GOT3 (cell line): ENCODE measurements at places on chromosomes 1 and 21.
A peak's percentile ranks its signal among the peaks of the same experiment; 100 is the strongest.

DNA sequence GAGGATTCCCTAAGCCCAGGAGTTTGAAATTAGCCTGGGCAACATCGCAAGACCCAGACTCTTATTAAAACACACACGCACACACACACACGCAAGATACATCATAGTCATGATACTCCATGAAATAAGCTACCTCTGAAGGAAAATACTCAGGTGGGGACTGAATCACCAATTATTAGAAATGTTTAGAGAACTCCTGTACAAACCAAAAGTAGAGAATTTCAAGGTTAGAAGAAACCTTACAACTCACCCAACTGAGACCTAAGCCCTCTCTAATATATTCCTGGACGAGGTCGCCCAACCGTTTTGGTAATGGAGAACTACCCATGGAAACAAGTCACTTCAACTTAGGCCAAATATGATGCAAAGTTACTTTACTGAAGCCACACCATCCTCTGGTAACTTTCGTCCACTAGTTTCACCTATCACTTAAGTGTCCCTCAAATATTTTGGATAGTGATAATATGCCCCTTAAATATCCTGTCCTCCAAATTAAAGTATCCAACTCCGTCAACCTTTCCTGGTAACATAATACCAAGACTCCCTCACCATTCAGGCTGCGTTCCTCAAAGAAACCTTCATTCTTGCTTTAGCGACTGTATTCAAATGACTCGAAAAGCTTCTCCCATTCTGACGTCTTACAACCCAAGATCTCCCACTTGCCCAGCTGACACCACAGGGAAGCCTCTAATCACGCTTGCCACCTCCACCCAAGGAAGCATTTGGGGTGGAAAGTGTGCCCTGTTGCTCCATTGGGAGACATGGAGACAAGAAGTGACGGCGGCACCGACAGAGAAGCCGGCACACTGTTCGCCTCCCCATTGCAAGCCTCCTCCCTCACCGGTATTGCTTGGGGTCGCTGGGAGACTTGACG, 856 bp downstream of the NRDC start:
- DNase-seq, result no peak

DNA sequence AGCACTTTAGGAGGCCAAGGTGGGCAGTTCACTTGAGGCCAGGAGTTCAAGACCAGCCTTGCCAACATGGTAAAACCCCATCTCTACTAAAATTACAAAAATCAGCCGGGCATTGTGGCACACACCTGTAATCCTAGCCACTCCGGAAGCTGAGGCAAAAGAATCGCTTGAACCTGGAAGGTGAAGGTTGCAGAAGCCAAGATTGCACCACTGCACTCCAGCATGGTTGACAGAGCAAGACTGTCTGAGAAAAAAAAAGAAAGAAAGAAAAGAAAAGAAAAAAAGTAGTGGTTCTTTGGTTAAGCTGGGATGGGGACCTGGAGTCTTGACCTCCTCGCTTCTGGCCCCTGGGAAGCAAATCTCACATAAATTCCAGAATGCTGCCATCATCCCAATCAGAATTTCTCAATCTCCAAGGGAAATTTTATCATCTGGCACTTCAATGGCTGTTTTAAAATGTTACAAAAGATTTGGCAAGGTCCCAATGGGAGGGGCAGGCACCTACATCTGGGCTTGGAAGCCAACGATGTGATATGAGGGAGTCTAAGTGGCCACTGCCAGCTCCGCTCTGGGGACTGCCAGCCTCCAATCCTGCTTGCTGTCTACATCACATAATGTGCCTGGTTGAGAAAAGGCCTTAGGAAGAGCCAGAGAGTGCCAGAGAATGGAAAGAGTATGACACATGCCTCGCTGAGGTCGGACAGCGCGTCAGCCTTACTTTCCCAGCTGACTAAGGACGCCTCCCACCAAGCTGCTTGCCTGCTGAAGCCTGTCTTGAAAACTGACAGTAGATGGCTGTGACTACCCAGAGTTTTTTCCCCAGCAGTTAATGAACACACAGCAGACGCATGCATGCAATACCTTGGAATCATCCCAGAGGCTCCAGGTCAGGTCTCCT, 42.1 kb upstream of the SRP9 start:
- DNase-seq, result peak; percentile 72

GRCh38 chr1:84037758-84038611, 39.1 kb upstream of the TTLL7 start:
- DNase-seq, result no peak

DNA sequence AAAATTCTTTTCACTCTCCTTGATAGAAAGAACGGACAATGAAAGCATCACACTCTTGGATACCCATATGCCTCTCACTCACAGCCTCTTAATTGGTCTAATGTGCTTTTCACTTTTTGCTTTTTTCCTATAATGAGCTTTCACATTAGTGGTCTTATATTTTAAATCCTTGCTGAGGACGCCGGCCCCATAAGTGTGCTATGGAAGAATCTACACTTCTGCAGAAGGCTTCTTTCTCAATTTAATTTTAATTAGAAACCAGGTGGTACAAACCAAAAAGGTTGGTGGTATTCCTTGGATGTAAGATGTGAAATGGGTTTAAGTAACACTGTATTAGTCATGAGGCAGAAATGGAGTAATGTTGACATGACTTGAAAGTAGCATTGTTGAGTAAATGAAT, 190.6 kb upstream of the NFIA start:
- DNase-seq, result no peak

DNA sequence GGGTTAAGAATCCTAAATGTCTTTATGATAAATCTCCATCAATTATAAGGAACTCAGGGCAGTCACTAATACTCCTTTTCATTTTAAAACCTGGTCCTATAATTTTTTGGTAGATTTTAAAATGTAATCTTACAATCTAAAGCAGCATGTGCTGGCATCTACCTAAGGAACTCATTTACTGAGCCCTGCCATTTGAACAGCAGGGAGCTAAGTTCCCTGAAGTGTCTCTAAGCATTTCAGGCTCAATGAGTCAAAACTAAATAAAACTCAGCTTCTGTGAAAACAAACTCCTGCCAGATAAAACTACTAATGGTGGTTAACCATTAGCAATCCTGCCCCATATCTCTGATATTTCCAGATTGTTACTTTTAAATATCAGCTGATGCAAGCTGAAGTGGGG, 1371.8 kb upstream of the PRMT6 start:
- DNase-seq, result no peak

- no peak for DNase-seq
These were observed 61.0 kb downstream of the WDR4 start for GRCh38 chr21:42818328-42818749.

DNA sequence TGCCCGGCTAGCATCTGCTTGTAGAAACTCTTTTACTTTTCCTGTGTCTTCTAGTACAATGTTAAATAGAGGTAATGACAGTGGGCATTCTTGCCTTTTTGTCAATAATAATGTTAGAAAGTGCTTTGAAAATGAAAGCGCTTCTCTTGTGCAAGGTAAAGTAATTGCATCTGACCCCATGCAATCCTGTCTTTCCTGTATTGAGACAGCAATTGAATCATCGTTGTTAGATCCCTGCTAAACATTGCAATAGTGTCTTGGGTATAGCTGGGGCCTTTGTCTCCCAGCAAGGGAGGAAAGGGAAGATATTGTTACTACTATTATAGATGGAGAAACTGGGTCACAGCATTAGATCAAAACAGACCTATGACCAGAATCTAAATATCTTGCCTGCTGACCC, 80.9 kb downstream of the TLR5 start:
- DNase-seq, result no peak
